Stimulated activated CD4-positive, alpha-beta T cell treated with anti-CD3 and anti-CD28 coated beads, TNF-alpha, amount 100 ng/mL, for 48 hours (primary cell): ENCODE measurements at places on chromosomes 12 and 14.

DNA sequence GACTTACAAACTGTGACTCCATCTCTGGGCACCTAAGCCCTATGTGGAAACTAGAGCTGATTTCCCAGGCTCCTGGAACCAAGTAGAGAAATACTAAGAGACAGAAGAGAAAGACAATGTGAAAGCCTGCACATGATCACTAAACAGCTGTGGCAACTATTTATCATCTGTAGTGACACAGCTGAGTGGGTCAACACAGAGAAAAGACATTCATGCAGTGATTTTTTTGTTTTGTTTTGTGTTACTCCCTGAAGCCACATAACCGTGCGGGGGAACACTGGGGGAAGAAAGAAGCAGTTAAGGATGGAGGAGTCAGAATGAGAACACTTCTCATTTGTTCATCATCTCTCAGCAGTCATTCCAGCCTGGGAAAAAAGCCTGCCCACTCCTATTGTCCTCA lies 1.5 kb downstream of the PRR4 start:
- DNase-seq, result no peak

- DNase-seq, result no peak
Measured at GRCh38 chr12:124518051-124518932, 49.1 kb downstream of the NCOR2 start.

GRCh38 chr14:71243697-71244096 lies 336.4 kb downstream of the PCNX1 start:
- DNase-seq, result no peak

DNA sequence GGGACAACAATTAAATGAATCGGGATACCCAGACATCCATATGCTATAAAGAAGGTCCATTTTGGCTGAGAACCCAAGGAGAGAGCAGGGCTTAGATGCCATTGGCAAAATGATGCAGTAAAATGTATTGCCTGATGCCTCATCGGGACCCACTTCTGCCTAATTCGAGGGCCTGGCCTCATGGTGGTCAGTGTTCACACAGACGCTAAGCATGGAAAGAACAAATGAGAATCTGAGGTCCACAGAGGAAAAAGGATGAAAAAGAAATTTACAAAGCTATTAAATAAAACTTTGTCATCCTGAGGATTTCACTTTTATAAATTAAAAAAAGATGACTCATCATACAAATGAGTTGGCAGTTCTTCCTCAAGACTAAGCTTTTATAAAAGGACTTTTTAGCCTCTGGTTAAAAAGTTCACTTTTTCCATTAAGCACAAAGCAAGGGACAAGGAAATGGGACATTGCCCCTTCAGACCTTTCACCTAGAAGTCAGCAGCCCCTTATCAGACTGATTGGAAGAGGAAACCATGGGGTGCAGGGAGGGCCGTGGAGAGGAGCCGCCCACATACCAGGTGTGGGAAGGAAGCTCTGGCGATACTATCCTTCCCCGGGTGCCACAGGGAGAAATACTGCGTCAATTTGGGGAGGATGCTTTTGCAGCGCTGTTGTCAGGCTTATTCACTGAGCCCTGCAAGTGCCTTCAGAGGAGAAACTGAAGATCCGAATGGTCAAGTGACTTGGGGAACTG lies 176.0 kb downstream of the EGLN3 start:
- no peak for DNase-seq

DNA sequence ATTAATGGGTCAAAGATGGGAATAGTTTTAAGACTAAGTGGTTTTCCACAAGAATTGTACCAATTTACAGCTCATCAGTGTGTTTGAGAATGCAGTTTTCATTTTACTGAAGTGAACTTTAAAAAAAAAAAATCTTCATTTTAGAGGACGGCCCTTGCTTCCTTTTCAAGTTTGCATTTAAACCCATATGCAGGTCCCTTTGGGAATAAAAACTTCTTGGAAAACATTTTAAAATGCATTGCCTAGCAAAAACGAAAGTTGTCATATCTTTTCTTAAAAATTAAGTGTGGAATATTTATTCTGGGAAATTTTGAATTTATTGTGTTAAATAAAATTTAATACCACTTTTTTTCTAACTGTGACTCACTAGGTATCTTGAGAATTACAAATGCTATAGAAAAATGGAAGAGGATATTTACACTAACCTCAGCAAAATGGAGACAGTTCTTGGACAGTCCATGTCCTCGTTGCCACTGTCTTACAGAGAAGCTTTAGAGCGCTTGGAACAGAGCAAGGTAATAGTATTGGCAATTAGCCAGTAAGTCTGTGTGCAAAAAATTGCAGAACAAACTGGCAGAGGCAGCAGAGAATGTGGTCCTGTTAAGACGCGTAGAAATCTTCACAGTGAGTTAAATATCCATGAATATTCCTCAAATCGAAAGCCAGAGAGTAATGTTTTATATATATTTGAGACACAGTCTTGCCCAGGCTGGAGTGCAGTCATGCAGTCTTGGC lies 209.7 kb downstream of the SYNE2 start:
- no peak for DNase-seq

DNA sequence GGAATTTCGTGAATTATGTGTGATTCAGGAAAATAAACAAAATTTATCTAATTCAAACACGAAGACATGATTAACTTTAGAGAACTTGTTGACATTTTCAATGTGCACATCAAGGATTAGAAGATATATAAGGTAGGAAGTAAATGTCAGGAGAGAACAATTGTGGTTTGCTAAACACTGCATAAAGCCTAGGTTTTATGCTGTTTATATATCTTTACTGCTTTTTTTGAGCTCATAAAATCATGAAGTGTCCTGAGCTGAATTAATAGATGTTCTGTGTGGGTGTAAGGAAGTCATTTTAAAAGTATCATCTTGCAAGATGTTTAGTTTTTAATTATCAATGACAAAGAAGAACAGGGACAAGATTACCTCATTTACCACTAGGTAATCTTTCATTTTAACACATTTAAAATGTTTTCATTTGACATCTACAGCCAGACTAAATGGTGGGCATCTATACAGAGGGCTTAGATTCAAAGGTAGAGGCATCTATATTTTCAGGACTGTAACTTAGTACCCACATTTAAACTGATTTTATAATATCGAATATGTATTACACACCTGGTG lies 382.8 kb downstream of the ADAMTS20 start:
- no peak for DNase-seq

DNA sequence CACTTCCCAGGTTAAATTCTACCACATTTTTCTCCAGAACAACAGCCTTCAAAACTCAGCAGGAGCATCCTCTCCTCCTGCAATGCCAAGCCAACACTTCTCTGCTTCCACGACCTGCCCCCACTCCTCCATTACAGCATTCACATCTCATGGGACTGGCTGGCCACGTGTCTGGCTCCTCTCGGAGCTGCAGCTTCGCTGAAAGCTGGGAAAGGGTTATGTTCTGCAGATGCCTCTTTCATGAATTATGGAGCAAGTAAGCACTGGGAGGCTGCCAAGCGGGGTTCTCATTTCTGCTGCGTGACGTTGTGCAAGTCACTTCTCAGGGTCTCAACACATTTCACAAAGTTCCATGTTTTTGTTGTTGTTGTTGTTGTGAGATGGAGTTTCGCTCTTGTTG lies 142.2 kb upstream of the RFLNA start:
- no peak for DNase-seq

DNA sequence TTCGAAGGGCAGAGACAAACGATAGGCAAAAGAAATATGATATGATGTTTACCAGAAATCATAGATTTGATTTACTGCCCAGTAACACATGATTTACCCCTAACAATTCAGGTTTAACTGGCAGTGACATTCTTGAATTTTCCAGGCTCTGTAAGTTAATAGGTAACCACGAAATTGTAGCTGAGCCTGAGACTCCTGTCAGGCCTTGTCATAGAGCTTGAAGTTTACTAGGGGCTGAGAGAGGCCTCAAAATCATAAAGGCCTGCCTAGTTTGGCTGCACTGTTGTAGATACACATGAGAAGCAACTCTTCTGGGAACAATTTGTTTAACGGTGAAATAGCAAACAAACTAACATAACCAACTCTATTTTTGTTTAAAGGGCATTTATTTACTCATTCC lies 3.3 kb downstream of the ERP27 start:
- DNase-seq, result no peak

GRCh38 chr14:73198253-73198652 lies 39.1 kb upstream of the PAPLN start:
- DNase-seq, result no peak

- DNase-seq, result no peak
Measured at GRCh38 chr12:19423166-19423930, 15.9 kb upstream of the AEBP2 start.

GRCh38 chr12:31662176-31662849 lies 2.8 kb downstream of the ETFBKMT start:
- no peak for DNase-seq

GRCh38 chr12:92845329-92845728 lies 83.8 kb downstream of the EEA1 start:
- no peak for DNase-seq

DNA sequence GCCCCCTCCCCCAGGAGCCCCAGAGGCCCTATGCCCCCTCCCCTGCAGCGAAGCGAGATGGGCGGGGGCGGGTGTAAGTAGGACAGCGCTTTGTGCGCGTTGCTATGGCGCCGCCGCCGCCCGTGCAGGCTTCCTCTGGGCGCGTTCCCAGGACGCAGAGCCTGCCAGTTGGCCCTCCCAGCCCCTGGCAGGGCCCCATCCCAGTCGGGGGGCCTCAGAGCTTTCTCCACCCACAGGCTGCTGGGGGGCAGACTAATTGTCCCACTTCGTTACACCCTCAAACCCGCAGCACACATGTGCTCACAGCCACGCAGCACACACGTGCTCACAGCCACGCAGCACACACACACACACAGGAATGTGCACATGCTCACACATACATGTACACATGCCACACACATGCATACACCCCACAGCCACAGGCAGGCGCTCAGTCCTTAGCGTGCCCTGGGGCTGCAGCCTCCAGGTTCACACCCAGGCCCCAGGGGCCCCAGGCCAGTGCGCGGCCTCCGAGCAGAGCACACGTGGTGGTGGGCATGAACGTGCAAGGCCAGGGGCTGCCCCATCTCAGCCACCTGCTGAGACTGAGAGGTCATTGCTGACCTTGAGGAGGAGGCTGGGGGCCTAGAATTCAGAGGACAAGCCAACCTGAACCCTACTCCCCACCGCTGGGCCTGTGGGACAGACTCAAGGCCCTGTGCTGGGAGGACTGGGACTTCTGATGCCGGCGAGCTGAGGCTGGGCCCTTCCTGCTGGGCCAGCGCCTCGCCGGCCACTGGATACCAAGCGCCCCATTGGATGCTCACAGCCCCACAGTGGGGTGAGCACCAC lies 15.6 kb downstream of the TRMT61A start:
- no peak for DNase-seq
